ENCODE measurements at places on chromosomes 16 and 17. TPM values are rescaled to one million over a fixed set of nuclear protein-coding genes. Genes with fewer than 3 reads are reported as not detected.

Gene WNT9B
- not detected for polyA plus RNA-seq

Gene TSPAN10
- polyA plus RNA-seq: 0.94 TPM

Gene TP53TG3B
- polyA plus RNA-seq: not detected

Gene SLC2A4
- not detected for polyA plus RNA-seq

Gene CSH2
- polyA plus RNA-seq: not detected

Gene PIRT
- 0.95 TPM for polyA plus RNA-seq

Gene RTN4RL1
- polyA plus RNA-seq: 2.0 TPM

Measured in Purkinje cell (primary cell).